Sigmoid colon (tissue), 7 donors: ENCODE measurements at places on chromosomes 7 and 10. TPM values are rescaled to one million over a fixed set of nuclear protein-coding genes. Genes with fewer than 3 reads are reported as not detected.
A peak's percentile ranks its signal among the peaks of the same experiment; 100 is the strongest.

DNA sequence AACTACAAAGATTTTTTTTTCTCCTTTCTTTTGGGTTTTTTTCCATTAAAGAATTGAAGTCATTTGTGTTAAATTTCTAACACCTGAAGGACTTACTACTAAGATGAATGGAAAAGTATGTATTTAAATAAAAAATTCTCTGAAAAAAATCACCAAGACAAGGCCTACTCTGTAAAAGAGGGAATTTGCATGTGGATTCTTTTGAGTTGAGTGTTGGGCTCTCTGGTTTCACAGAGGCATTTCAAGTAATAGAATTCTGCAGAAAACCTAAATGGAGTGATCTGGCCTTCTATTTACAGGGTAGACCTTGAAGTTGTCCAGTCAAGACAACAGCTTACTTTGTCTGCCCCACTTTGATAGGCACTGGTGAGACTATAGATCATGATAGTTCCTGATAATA lies 4.1 kb downstream of the LRRC17 start:
- DNase-seq = no peak

- DNase-seq = no peak
Measured at GRCh38 chr7:9711259-9711918, 1262.3 kb upstream of the PHF14 start.

DNA sequence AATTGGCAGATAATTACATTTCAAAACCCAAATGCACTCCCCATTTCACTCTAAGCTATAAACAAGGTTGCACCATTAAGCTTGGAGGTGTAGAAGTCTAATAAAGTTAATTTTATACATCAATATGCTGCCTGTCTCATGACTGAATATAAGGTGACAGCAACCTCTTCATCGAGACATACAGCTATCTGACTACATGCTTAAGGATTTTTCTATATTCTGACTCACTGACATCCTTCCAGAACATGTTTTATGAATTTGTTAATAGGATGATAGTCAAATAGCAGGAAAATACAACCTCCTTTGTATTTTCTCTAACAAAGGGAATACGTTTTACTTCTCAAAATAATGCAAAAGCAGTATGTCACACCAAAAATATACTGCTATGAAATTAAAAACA lies 76.6 kb downstream of the NRBF2 start:
- no peak for DNase-seq

- DNase-seq = peak; percentile 84
Measured at GRCh38 chr10:29496341-29497162, 138.2 kb downstream of the SVIL start.

- DNase-seq = peak; percentile 97
Measured at GRCh38 chr7:2104107-2104710, 128.5 kb downstream of the MAD1L1 start.

DNA sequence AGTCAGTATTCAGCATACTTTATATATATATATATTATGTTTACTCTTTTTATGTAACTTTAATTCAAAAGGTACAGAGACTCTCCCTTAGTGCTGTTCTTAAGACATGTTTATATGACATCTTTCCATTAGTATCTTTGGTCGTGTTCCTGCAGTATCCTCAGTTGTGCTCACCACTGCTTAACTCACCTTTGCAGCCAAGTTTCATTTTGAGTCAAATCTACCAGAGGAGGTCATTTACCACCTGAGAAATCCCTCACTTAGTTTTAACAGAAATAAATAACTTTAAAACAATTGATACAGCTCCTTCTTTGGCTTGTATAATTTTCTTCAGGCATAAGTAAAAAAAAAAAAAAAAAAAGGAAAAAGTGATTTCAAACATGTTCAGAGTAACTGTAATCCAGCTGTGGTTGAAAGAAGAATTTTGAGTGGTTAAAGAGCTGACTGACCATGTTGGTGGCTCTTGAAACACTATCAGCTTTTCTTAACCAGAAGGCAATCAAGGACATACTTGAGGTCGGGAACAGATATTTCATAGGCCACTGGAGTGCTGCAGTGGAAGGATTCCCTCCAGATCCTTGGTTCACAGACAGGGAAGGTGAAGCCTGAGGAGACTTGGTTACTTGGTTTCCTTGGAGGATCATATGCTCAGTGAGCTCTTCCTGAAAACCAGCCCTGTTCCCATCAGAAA lies 116.8 kb downstream of the AUTS2 start:
- no peak for DNase-seq

GRCh38 chr7:127245002-127245401 lies 7.7 kb downstream of the GRM8 start:
- DNase-seq = no peak

- no peak for DNase-seq
Measured at GRCh38 chr10:75773231-75773780, 341.9 kb downstream of the LRMDA start.

ZP3 gene
- total RNA-seq = 1.4 TPM

GRCh38 chr7:19715499-19715898 lies 6.7 kb upstream of the POLR1F start:
- no peak for DNase-seq

CYP17A1 gene
- total RNA-seq = not detected

GRCh38 chr10:48985621-48986158 lies 46.0 kb upstream of the LRRC18 start:
- no peak for DNase-seq
